HEK293T (cell line): ENCODE measurements at places on chromosomes 13 and 19.

DNA sequence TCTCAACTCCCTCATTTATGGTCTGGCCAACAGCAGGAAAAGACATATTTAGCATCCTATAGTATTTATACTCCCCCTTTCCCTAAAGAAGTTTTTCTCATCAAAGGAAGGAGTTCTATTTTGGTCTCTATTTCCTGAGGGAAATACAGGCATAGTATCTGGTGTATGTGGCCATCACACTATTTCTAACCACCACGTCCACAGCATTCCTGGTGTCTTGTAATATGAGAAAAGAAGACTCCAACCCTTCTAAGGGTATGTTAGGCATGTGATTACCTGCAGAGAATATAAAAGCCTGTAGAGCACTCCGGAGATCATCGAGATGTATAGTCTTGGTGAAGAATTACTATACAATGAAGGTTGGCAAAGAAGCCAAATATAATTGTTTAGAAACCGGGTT lies 137.4 kb downstream of the VWA8 start:
- DNase-seq, result no peak

DNA sequence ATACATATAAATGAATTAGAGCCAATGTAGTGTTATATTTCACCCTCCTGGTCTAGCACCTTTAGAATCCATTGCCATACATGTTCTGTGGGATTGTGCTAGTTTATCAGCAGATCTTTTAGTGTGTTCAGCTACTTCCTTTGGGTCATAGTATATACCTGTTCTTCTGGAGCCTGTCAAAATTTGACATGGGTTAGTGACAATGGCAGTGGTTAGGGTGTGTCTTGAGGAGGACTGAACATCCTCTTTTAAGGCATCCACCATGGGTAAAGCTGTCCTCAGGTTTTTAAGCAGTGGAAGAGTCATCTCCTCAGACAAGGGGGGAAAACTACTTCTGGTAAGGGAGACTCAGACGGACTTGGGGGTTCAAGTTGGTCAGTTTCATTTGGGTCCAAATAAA lies 29.4 kb downstream of the DNAJC3 start:
- DNase-seq, result no peak

DNA sequence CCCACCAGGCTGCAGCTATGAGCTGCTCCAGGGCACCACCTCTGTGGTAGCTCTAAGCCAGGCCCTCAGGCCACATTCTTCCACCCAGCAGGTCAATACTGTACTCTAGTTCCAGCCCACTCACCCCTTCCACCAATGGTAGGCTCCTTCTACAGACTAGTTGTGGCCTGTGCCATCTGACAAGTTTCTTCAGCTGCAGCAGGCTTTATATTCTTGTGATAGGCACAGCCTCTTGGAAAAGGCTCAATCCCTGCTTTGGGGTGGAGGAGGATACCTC lies 8.5 kb downstream of the MICU2 start:
- no peak for DNase-seq

- no peak for DNase-seq
These were observed 1.1 kb downstream of the KMT5C start for GRCh38 chr19:55340784-55341147.

DNA sequence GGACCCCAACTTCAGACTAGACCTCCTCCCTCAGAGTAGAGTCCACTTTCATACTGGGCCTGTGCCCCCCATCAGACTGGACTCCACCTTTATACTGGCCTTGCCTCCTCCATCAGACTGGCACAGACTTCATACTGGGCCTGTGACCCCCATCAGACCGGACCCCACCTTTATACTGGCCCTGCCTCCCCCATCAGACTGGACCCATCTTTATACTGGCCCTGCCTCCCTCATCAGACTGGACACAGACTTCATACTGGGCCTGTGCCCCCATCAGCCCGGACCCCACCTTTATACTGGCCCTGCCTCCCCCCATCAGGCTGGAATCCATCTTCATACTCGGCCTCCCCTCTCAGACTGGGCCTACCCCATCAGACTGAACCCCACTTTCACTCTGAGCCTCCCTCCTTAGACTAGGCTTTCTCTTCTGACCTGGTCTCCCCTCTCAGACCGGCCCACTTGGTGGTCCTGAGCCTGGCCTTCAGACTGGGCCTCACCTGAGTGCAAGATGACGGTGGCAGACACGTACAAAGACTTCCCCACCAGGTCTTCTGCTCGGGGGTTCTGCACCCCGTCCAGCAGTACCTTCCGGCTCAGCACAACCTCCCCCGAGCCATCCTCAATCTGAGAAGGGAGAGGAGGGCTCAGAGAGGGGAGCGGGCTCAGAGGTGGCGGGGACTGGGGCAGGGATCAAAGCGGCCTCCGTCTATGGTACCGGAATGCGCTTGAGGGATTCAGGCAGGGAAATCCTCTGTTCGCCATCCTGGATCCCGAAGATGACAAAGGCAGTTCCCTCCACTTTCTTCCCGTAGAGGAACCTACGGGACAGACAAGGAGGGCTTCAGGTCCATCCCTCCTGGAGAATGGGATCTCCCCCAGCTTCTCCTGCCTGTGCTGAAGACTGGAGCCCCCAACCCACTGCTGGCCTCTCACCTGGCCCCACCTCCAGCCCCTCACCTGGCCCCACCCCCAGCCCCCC lies 7.5 kb downstream of the C3 start:
- no peak for DNase-seq
